ENCODE measurements at places on chromosomes 1 and 21.

- no peak for DNase-seq
Measured at GRCh38 chr1:161866241-161866640, 100.1 kb downstream of the ATF6 start.

DNA sequence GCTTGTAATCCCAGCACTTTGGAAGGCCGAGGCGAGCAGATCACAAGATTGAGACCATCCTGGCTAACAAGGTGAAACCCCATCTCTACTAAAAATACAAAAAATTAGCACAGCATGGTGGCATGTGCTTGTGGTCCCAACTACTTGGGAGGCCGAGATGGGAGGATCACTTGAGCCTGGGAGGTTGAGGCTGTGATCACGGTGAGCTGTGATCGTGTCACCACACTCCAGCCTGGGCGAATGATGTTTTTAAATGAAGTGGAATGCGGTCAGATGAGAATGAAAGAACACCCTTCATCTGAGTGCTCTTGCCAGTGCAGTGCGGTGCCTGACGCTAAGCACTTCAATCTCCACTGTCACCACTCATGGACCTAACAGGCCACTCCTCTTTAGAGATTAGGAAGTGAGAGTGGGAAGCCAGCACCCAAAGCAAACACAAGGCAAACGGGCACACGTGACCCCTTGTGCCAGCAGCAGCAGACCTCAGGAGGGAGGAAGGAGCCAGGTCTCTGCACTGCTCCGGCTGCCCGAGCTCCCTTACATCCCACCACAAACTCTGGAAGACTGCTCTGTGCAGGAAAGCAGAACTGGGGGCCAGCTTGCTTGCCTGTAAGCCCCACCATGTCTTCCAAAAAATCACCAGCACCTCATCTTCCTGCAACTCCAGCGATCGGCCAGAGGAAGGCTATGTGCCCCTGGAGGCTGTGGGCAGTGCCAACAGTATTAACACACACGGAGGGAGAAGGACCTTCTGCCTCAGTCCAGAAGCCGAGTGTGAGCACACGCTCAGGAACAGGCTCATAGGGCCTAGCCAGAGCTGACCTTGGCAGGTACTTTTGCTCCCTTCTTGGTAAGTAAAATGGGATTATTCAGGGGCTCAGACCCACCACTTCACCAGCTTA, 9.7 kb downstream of the CTNNBIP1 start:
- no peak for DNase-seq

- no peak for DNase-seq
Measured at GRCh38 chr1:150118716-150119115, 31.0 kb upstream of the PLEKHO1 start.

DNA sequence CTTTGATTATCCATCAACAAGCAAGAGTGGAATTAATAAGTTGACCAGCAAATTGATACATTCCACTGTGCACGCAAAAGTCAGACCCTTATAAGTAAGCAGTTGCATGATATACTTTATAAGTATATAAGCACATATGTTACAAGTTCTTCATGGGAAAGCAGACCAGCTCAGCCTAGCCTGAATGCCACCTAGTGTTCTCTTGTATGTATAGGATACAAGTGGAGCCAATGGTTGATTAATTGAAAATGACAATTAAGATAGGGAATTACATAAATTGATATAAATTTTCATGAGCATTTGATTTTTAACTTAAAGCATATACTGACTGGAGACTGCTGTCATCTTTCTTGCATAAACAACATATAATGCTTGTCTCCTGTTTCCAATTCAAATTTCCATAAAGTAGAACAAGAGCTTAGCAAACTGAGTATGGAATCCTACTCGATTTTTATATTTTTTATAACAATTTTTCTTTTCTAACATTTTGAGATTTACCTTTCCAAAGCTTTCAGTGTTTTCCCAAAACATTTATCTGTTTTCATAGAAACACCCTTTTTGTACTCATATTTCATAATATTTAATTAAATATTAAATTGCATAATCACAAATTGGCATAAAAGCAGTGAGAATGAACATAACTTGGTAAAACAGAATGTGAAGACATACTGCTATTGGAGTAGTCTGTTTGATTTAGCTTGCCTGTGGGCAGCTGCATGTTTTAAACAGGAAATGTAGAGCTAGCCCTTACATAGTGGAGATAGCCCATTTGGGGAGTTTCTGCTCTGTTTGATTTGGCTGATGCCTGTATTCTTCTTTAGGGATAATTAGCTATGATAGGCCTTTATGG, 62.8 kb downstream of the MAGI3 start:
- DNase-seq: peak; percentile 17

GRCh38 chr21:38257667-38258066, 876 bp downstream of the KCNJ15 start:
- no peak for DNase-seq

All from activated CD4-positive, alpha-beta T cell treated with anti-CD3 and anti-CD28 coated beads, Interleukin-2, Interleukin-4, amounts not matched to agents 100 ng/mL and 50 ng/mL, durations not matched to agents 16 hours and 8 hours (primary cell).